ENCODE measurements at places on chromosomes 1 and 21.

DNA sequence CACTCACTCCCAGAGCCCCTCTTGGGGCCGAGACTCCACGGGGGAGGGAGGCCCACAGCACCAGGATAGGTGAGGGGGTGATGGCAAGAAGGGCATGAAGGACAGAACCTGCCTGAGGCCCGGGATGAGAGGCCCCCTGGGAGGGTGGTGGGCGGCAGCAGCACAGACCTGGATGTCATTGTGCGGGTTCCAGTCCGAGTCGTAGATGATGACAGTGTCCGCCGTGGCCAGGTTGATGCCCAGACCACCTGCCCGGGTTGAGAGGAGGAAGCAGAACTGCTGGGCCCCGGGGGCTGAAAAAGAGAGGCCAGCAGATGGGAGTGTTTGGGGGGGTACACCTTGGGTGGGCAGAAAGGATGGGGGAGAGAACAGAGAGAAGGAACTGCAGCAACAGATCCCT is 50.1 kb downstream of the CHD5 start:
- DNase-seq, result no peak

DNA sequence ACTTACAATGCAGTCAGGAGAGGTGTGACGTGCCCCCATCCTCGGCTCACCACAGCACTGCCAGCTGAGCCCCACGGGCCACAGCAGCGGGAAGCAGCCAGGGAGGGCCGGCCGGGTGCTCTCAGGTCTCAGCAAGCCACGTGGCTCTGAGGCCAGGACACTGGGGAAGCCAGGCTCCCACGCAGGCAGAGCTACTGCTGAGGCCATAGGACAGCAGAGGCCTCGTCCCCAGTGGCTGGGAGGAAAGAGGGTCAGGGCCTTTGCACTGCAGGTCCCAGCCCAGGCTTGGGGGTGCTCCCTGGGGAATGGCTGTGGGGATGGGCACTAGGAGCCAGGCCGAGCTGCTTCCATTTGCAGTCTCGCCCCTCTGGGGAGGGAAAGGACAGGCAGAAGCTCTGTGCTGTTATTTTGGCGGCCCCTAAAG is 5.8 kb downstream of the LRRC47 start:
- no peak for DNase-seq

DNA sequence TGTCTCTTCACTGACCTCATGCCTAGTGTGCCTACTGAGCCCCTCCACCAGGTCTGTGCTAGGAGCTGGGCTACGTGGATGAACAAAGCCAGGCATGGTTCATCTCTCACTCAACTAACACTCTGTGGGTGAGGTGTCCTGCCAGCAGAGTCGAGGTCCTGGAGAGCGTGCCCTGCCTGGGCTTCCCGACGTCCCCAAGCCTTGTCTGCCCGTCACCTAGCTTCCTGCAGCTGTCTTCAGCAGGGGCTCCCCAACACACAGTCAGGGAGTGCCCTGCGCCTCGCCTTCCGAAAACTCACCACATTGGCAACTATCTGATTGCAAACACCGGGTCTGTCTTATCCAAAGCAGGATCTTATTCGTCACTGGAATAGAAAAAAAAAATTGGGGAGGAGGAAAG is 167.5 kb upstream of the ZC3H12A start:
- DNase-seq, result no peak

GRCh38 chr1:67735806-67736627 is 51.0 kb downstream of the GADD45A start:
- DNase-seq, result peak; percentile 51

- no peak for DNase-seq
These were observed 17.0 kb upstream of the SLC2A1 start for GRCh38 chr1:42975561-42976225.

GRCh38 chr1:104874044-104874443 is 1124.3 kb downstream of the AMY1C start:
- no peak for DNase-seq

DNA sequence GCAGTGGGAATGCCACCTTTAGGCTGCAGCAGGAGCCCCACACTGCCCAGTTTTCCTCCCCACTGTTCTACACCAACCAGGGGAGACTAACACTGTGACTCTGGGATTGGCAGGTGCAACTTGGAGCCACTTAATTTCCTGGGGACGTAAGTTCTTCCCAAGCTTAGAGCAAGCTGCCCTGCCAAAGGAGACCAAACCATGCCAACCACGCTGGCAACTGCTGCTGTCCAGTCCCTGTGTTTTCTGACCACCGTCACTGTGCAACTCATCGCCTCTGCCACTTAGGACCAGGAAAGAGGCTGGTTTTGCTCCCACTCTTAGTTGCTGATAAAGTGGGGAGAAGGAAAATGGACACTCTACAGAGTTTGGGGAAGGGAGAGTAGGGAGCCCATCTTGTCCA is 50.5 kb downstream of the VANGL1 start:
- no peak for DNase-seq

- DNase-seq, result no peak
These were observed 48.6 kb upstream of the PLA2G2C start for GRCh38 chr1:20234788-20235535.

DNA sequence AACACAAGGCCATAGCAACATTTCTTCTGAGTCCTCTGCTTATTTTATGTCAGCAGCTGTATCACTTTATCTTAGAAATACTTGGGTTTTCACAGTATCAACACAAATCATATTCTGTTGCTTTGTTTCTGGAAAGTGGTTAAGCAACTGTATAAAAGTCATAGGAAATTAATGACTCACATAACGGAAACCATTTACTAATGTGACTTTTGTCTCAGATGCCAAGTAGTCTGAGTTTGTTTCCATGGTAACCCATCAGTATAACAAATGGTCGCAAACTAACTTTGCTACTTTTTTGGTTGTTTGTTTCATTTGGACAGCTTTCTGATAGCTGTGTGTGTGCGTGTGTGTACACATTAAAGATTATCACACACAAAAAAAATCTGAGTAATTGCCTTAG is 31.1 kb downstream of the EEIG2 start:
- DNase-seq, result no peak

Data from GM13976 (cell line).